Renal pelvis (tissue), 12 donors: ENCODE measurements at places on chromosomes 11 and 22. TPM values are rescaled to one million over a fixed set of nuclear protein-coding genes. Genes with fewer than 3 reads are reported as not detected.

Gene TRIM51
- not detected for polyA plus RNA-seq

Gene LRP4
- 31.5 TPM for polyA plus RNA-seq

Gene TYR
- 0.09 TPM for polyA plus RNA-seq

Gene CRYBB3
- polyA plus RNA-seq: 0.31 TPM

Gene ANGPTL5
- polyA plus RNA-seq: not detected

Gene MUC6
- 26.2 TPM for polyA plus RNA-seq

Gene TBCEL
- polyA plus RNA-seq: 21.8 TPM

Gene CARD16
- polyA plus RNA-seq: 2.2 TPM

GRCh38 chr11:102886999-102887398 is 12.2 kb upstream of the MMP12 start:
- DNase-seq: no peak

DNA sequence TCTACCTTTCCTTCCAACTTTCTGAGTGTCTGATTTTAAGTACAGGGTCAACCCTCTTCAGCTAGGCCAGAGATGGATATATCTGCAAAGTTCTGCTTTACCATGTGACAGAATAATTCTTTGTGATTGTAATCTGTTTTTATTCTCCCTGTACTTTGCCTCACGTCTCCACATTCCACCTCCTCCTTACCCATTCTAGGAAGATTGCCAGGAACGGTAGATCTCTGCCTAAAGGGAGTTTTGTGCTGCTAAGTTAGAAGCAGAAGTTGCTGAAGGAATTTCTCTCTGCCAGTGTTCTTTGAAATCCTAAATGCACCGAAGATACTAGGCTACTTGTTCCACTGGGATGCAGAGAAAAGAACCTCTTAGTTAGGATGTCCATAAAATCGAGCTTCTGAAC is 20.7 kb upstream of the FAM181B start:
- DNase-seq: no peak

- no peak for DNase-seq
Observed at GRCh38 chr11:130640526-130640925, 192.1 kb downstream of the ADAMTS15 start.

GRCh38 chr11:74535371-74536160 is 42.0 kb upstream of the LIPT2 start:
- DNase-seq: no peak

GRCh38 chr11:131977231-131977630 is 606.8 kb downstream of the NTM start:
- DNase-seq: no peak

DNA sequence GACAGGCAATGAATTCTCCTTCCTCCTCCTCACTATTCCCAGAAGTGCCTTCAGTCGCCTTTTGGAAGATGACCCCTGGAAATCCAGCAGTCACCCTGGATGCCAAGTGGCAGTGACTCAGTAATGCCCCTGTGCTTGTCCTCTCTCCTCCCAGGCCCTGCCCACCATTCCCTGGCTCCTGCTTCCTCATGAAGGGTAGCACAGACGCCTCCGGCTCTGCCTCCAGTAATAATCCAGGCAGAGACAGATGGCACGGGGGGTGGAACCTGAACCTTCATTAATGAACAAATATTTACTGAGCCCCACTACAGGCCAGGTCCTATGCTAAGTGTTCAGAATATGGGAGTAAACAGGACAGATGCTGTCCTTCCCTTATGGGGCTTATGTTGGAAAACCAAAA is 23.2 kb downstream of the SYT13 start:
- DNase-seq: no peak

DNA sequence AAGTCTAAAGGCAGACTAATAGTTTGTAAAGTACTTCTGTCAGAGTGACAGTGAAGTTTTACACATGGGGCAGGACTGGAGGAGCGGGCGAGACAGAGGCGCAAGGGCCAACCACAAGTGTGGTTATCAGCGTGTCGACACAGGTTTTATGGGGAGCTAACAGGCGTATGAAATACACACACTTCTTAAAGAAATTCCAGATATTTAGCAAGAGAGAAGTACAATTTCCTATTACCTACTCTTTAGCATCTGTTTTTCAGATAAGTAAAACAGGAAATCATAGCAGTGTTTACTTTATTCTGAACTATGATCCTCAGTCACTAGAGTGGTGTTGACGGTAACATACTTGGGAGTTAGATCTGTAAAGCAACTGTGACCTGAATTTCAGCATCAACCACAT is 22.5 kb downstream of the VSIG10L2 start:
- peak; percentile 11 for DNase-seq

DNA sequence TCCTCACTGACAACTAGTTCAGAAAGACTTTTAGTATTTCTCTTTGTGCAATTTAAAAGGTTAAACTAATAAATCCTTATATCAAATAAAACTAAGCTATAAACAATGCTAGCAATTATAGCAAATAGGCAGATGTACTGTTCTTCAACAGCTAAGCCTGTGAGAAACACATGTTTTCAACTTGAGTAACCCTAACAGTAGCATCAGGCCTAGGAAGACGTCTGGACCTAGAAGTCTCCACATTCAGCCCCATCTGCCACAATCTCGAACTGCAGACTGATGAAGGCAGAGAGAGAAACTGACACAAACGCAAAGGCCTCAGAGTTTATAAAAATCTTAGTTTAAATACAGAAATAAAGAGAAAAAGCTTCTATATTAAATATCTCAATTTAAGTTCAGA is 2.5 kb downstream of the ST13 start:
- no peak for DNase-seq

- no peak for DNase-seq
Observed at GRCh38 chr22:46739094-46739870, 1.2 kb upstream of the CERK start.

GRCh38 chr22:50604256-50605001 is 3.8 kb downstream of the MAPK8IP2 start:
- DNase-seq: no peak

DNA sequence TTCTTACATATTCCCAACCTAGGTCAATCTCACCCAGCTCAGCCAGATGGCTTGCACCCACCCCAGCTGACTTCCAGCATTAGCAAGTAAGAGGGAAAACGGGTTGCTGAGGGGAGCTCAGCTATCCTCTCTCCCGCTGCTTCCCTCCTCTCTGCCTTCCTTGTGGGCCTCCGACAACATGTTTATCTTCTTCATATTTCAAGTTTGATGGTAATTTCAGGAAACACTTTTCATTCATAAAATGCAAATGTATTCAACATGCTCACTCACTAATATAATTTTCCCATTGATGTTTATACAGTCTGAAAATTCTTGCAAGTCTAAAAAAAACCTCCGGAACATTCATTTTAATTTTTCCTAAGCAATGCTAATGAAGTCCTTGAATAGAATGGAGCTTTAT is 372.5 kb upstream of the B3GAT1 start:
- DNase-seq: no peak

- no peak for DNase-seq
Observed at GRCh38 chr11:64006398-64006797, 20.2 kb downstream of the OTUB1 start.

DNA sequence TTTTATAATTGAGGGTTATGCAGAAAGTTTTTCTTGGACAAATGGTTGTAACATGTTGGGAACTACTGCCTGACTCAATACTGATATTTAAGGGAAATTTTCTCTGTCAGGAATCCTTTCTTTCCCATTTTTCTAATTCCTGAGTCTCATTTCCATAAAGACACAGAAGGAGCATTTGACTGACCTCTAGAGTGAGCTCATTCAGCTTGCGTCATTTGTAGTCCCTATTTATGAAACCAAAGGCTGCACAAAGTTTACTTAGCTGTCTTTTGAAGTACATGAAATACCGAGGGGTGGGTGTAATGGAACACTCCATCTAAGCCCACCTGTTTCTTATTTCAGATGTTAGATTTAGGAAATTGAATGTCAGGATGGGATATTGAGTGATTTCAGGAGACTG is 359.5 kb upstream of the C11orf87 start:
- DNase-seq: no peak

DNA sequence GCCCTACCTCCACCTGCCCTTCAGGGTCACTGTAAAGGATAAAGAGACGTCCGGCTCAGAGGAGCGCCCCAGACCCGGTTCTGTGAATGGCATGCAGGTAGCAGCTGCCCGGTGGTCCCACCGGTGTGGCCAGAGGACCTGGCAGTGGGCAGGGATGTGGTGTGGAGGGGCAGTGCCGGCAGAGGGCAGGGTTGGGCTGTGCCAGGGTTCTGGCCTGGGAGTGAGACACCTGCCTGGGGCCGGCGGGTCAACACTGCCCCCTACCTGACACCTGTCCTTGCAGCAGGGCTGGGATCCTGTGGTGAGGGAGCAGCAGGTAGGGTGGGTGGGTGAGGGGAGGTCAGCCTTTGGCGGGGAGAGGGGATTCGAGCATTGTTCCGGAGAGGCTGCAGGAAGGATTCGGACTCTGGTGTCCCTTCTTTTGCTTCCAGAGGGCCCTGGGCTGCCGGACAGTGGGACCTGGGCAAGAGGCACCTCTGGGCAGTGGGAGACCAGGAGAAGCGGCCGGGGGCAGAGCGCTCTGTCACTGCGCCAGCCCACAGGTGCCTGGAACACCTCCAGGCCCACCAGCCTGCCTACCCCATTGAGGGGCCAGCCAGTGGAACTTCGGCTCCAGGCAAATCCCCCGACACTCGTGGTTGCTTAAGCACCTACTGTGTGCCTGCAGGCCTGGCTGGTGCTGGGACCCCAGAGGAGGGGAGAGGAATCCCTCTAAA is 1.6 kb upstream of the PHLDA2 start:
- DNase-seq: peak; percentile 49

DNA sequence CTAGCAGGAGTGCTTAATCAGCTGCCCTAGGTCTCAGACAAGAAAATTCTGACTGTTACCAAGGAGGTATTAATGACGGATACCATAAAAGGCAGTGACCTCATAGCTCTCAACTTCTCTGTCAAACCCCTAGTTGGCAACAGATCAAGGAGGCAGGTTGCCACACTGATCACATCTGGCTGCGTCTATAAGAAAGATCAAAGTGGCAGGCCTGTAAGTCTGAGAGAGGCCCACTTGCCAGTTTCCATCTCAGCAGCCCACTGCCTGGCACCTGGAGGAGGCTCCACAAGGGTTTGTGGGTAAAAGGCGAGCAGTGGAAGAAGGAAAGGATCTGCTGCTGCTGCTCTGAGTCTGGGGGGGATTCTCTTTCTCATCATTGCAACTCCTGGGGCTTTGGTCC is 239.6 kb upstream of the MPPED2 start:
- no peak for DNase-seq

DNA sequence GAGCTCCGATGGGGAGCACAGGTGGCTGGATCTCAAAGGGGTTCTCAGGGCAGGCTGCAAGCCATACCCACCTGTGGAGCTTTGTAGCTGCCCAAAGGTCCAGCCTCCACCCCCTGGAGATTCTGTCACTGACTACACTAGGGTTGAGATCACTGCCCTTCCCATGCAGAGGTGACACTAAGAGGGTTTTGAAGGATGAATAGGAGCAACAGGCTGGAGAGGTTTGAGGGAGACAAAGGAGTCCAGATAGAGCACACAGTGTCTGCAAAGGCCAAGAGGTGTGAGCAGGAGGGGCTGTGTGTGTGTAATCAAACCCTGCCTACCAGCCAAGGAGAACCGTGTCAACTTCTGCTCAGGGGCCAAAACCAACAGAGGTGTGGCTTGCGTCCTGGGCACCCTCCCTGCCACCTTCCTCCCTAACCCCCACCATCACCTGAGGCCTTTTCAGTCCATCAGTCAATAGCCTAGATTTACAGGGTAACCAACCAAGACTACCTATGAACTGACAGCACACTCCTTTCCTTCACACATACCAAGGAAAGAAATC is 43.0 kb upstream of the WNT11 start:
- DNase-seq: no peak

DNA sequence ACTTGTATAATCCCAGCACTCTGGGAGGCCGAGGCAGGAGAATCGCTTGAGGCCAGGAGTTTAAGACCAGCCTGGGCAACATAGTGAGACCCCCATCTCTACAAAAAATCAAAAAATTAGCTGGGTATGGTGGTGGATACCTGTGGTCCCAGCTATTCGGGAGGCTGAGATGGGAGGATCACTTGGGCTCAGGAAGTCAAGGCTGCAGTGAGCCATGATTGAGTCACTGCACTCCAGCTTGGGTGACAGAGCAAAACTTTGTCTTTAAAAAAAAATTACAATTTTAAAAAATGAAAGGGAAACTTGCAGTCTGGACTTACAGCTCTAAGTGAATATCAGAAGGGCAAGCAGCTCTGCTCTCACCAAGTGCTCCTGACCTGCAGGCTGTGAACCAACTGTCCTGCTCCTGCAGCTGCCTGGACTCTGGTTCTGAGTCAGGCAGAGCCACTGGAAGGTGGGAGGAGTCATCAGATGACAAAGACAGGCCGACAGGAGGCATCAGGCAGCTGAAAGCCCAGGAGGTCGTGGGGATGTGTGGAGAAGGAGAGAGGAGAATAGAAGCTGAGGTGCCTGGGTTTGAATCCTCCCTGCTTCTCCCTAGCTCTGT is 9.6 kb downstream of the SMTNL1 start:
- no peak for DNase-seq

DNA sequence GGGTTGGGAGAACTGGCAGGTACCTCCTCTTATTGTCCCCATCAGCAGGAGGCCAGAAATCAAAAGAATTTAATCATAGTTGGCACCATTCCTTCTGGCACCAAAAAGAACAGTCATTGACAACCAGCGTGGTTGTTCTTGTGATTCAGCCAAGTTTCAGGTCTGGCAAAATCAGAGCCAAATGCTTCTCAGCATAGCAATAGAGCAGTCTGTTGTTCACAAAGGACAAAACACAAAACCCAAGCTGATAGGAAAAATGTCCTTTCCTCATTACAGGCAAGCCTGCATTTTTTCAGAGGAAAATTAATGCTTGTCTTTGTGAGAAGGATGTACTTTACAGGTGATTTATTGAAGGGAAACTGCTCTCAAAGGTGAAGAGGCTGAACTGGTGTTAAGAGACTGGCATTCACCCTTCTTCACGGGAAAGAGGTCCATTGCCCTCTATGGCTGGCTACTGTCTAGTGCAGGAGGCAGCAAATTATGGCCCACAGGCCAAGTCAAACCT is 241.8 kb upstream of the ARHGAP42 start:
- DNase-seq: no peak

GRCh38 chr22:20982563-20982882 is 426 bp downstream of the LZTR1 start:
- DNase-seq: no peak

- no peak for DNase-seq
Observed at GRCh38 chr22:31332010-31332409, 14.1 kb downstream of the PATZ1 start.

GRCh38 chr22:37998543-37998942 is 14.2 kb upstream of the SOX10 start:
- DNase-seq: no peak

DNA sequence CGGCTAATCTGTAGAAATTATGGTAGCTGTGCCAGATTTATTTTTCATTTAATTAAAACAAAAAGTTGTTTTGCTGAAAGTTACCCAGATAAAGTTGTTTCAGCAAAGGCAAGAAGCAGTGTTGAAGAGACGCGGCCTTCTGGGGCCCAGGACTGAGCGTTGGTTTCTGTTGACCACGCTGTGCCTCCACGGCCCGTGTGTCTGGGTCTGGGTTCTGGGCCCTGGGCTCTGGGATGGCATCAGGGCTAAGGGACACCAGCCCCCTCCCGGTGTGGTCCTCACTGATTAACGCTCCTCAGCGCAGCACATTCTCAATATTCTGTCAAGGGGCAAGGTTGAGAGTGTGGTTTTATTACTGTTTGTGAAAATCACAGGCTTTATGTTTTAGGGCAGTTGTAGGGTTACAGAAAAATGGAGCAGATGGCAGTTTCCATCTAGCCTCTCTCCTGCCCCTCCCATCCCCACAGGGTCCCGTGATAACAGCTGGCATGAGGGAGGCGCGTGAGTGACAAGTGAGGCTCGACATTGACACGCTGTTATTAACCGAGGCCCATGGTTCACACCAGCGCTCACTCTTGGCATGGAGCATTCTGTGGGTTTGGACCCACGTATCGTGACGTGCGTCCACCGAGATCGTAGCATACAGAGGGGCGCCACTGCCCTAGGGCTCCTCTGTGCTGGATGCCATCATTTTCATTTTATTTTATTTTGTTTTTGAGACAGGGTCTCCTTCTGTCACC is 1231.4 kb downstream of the BRD1 start:
- no peak for DNase-seq
